Activated CD4-positive, alpha-beta T cell treated with anti-CD3 and anti-CD28 coated beads, Interleukin-2, amount 50 U/mL, for 4 hours (primary cell): ENCODE measurements at places on chromosomes 13 and 19.

- no peak for DNase-seq
Observed at GRCh38 chr13:89750371-89750770, 1597.1 kb upstream of the MIR17HG start.

DNA sequence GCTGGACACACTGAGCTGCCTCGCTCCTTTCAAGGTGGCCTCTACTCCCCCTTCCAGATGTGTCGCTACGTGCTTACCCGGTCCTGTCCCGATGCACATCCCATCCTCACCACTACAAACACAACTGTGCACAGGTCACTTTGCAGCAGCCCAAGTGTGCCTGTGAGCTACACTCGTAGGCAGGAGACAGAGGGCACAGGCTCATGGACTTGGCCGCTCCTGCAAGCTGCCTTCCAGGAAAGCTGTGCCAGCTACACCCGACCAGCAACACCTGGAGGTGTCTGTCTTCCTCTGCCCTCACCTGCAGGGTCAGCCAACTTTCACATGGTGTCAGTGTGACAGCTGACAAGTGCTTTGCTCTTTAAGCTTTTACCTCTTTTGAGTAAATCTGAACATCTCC lies 15.4 kb downstream of the CARS2 start:
- no peak for DNase-seq

DNA sequence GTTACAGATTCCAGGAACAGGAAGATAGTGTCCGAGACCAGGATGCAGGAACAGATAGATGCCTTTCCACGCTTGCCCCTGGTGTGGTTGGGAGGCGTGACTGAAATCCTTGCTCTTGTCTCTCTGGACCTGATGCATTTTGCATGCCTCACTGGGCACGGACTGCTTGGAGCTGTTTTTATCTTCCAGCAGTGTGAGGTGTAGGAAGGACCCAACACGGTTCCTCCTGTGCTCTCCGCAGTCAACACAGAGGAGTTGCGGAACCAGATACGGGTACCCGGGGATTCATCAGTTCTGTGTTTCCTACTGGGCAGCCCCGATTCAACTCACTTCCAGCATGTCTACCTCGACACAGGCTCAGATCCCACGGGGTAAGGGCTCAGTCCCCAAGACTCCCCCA lies 6.5 kb downstream of the DOT1L start:
- no peak for DNase-seq

DNA sequence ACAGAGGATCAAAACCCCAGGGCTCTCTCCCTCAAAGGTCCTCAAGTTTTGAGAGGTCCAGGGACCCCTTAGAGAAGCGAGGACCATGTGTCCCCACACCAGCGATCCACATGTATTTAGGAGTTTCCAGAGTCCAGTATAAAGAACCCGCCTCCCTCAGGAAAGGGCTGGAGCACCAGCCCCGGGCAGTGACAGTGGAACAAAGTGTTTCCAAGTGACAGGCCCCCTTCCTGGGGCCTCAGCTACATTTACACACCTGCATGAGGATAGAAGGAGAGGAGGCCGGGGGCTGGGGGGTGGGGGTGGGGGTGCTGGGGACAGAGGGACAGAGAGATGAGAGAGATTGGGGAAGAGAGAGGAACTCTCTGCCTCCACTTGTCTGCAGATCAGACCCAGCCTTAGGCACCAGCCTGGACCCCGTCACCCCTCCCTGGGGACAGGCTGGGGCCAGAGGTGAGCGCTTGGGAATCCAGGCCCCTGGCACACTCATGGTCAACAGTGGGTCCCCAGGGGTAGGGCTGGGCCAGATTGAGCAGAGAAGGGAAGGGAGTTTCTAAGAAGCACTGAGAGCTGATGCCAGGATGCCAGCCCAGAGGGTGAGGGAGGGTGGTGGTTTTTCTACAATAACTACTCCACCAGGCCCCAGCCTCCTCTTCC lies 802 bp downstream of the BCAM start:
- DNase-seq: no peak

- no peak for DNase-seq
Observed at GRCh38 chr19:34997071-34997617, 3.0 kb upstream of the GRAMD1A start.

GRCh38 chr13:89393758-89394304 lies 1722.7 kb downstream of the SLITRK5 start:
- DNase-seq: no peak

DNA sequence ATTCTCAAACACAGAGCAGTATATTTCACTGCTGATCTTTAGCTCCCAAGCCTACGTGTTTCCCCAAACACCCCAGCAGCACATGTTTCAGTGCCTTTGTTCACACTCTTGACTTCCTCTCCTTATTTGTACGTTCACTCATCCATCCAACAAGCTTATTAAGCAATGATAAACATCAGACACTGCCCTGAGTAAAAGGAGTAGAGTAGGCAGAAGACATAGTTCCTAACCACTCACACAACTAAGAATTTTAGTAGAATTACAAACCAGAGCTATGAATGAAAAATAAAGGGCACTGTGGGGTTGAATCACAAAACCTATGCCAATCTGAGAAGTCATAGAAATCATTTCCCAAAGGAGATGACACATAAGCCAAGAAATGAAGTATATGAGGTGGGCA lies 213.5 kb downstream of the DIAPH3 start:
- no peak for DNase-seq

GRCh38 chr13:76474356-76474755 lies 411.8 kb downstream of the KCTD12 start:
- DNase-seq: no peak

- no peak for DNase-seq
Observed at GRCh38 chr19:53642381-53643099, 10.7 kb downstream of the DPRX start.
